ENCODE measurements at places on chromosomes 11 and 22. TPM values are rescaled to one million over a fixed set of nuclear protein-coding genes. Genes with fewer than 3 reads are reported as not detected.

Gene ARHGAP20
- 5.1 TPM for total RNA-seq

Gene OR51B5
- 1.2 TPM for total RNA-seq

Gene CCDC85B
- 46.9 TPM for total RNA-seq

Gene SPI1
- 41.0 TPM for total RNA-seq

Gene MGAT3
- 11.0 TPM for total RNA-seq

Gene DEFB131B
- total RNA-seq, result not detected

Gene CRYBA4
- total RNA-seq, result not detected

Gene HSPB2
- 24.8 TPM for total RNA-seq

Gene NFAM1
- 10.5 TPM for total RNA-seq

Gene B3GAT1
- total RNA-seq, result 0.39 TPM

Gene RAB36
- 1.8 TPM for total RNA-seq

Gene TMEM191C
- 1.4 TPM for total RNA-seq

Gene GANAB
- 196 TPM for total RNA-seq

Gene HEPN1
- not detected for total RNA-seq

Gene SLC5A4
- 2.2 TPM for total RNA-seq

Gene MRGPRF
- total RNA-seq, result 108 TPM

Gene CCDC157
- 2.4 TPM for total RNA-seq

Gene PANX3
- not detected for total RNA-seq

Gene HEPACAM
- total RNA-seq, result 0.30 TPM

Gene APOA4
- not detected for total RNA-seq

Gene AGBL2
- total RNA-seq, result 2.0 TPM

Gene BTG4
- not detected for total RNA-seq

Gene KRTAP5-1
- total RNA-seq, result not detected

Gene TMEM191B
- not detected for total RNA-seq

Gene ALDH3B2
- total RNA-seq, result not detected

Gene MUC5AC
- not detected for total RNA-seq

Gene ZNF195
- 13.7 TPM for total RNA-seq

Gene CHRNA10
- total RNA-seq, result 1.0 TPM

Gene RIBC2
- 0.55 TPM for total RNA-seq

Gene OR4C3
- total RNA-seq, result not detected

Gene OR52H1
- total RNA-seq, result 0.96 TPM

Gene C11orf87
- not detected for total RNA-seq

Gene TOMT
- total RNA-seq, result not detected

Gene CBLIF
- total RNA-seq, result not detected

Gene STX3
- 22.5 TPM for total RNA-seq
